ENCODE measurements at places on chromosomes 7 and 10.

GRCh38 chr10:52485462-52485861 is 171.4 kb downstream of the DKK1 start:
- no peak for DNase-seq

- DNase-seq: no peak
Observed at GRCh38 chr10:71771821-71772617, 1.3 kb downstream of the VSIR start.

GRCh38 chr7:126529254-126529653 is 723.5 kb downstream of the GRM8 start:
- DNase-seq: no peak

DNA sequence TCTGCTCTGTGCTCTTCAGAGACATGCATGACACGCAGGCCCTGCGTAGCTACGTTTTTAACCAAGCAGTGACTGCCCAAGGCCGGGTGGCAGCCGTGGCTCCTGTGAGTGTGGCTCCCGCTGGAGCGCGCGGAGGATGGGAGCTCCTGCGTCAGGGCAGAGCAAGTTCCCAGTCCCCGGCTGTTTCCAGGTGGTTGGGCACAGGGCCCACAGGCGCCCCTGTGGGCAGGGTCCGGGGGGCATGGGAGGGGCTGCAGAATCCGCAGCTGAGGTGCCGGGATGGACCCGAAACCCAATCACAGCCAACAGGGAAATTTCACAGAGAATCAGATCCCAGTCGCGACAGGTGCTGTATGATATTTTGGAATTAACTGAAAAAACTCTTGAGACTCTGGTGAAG is 9.8 kb downstream of the NKX6-2 start:
- no peak for DNase-seq

GRCh38 chr7:106520962-106521514 is 139.9 kb downstream of the CCDC71L start:
- no peak for DNase-seq

DNA sequence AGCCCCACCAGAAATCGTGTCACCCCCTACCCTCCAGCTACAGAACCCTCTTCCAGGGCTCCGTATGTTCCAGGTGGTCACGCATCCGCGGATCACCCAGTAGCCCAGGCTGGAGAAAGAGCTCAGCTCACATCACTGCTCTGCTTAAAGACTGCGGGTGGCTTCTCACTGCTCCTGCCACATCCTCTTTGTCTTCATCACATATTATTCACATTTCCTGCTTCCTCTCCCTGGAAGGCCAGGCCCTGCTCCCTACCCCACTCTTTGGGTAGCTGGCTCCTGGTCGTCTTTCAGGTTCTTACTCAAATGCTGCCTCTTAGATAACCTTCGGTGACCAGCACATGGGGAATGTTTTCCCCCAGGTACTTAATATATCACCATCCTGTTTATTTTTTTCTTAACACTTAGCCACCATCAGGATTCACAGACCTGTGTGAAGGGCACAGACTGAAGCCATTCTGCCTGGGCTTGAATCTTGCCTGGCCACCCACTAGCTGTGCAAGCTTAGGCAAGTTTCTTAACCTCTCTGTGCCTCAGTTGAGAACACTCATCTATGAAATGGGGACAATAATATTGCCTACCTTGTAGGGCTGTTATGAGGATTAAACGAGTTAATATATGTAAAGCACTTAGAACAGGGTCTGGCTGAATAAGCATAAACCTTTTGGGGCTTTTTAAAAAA is 307.8 kb downstream of the PRPF18 start:
- DNase-seq: no peak

GRCh38 chr10:50510517-50511473 is 113.0 kb downstream of the SGMS1 start:
- DNase-seq: no peak

DNA sequence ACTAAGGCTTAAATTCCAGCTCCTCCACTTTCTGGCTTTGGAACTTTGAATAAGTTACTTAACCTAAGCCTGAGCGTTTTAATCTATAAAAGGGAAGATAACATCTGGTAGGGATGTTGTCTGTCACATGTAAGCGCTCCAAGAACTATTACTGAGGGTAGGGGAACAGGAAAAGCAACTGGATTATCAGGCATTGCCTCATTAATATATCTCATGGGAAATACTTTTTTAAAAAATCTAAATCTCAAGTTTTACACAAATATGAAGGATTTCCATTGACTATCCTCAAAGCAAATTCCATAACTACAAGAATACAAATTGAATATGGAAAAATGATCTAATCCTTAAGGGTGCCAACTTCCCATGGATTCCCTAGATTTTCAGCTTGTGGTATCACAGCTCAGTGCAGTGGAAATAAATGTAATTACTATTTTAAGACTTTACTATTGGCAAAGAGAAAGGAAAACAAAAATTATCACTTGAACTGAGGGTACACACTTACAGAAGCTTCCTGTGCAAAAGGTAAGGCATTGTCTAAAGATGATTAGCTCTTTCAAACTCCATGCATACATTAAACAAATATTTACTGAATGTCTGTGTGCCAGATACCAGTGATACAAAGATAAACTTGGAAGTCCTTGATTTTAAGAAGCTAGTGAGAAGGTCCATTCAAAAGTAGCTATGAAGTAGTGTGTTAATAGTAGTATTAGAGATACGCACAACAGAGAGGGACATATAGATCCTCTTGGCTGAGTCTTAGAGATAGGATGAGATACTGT is 38.4 kb downstream of the NT5C2 start:
- no peak for DNase-seq

DNA sequence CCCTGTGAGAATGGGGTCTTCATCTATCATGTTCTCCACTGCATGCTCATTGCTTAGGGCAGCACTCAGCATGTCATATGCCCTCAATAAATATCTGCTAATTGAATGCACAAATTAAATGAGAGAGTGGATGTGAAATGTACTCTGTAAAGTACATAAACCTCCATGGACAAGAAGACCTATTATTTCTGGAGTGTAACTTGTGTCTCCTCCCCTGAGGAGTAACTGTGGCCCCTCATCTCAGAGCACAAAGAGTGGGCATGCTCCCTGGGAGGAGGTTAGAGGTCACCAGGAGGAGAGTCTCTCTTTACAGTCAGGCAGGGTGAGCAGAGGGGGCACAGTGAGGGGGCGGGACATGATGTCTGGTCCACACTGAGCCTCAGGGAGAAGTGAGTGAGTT is 313.6 kb upstream of the PODXL start:
- no peak for DNase-seq

DNA sequence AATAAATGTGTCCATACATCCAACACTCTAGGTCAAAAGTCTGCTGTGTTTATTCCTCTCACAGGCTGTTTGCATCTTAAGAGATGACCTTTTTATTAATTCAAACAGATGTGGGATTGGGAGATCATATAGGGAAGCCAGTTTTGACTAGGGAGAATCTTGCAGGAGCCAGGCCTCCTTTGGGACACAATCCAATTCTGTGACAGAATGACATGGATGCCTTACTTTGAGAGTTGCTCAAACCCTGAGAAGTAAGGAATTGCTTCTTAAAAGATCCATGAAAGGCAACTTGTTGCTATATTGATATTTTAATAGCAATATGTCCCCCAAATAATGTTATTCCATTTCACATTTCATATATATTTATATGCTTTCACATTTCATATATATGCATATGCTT is 53.5 kb upstream of the CACNB2 start:
- DNase-seq: no peak
